Suppressor macrophage (primary cell): ENCODE measurements at places on chromosomes 16 and 17.
A peak's percentile ranks its signal among the peaks of the same experiment; 100 is the strongest.

DNA sequence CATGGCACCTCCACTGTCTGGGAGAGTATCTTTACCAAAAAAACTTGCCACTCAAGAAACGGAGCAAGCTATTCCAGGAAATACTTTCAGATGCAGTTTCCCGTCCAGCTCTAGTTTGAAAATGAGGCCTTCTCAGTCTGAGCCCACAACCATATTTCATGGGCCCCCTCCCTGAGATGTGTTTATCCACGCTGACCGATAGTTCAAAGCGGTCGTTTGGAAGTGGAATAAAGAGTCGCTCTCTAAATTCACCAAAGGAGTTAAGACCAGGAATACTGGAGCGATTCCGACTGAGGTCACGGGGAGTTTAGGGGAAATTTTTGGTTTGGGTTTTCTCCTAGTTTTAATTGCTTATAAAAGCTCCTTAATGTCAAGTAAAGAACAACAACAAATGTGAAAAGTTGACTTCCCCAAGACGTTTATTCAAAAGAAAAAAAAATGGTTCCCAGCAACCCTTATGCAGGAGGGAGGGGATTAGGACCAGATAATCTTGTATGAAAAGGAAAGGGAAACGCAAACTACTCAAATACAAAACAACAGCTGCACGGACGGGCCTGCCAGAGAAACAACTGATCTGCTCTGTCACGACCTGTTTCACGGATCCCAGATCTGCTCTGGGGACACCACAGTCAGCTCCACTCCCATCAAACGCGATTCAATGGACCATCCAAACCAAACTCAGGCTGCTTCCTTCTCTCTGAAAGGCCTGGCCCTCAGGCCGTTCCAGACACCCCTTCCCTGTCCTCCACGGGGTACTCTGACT is 77.1 kb downstream of the MRM3 start:
- no peak for DNase-seq

GRCh38 chr17:50080827-50081226 is 14.3 kb upstream of the PDK2 start:
- no peak for DNase-seq

- DNase-seq: no peak
Measured at GRCh38 chr17:36813957-36814563, 123.2 kb upstream of the LHX1 start.

DNA sequence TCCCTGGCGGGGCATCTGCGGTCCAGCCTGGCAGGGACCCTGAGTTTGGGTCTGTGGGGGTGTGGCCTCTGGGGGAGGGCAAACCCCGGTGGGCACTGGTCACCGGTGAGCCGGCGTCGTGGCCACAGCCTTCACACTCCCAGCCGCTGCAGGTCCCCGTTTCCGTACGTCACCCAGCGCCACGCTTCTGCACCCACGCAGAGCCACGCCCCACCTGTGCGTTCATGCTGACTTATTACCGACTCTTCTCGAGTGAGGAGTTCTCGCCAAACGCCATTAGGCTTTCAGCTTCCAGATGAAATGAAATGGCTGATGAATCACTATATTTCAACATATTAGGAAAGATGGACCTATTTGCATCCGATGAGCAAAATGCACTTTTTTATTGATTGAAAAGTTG is 8.8 kb upstream of the SSTR5 start:
- no peak for DNase-seq

DNA sequence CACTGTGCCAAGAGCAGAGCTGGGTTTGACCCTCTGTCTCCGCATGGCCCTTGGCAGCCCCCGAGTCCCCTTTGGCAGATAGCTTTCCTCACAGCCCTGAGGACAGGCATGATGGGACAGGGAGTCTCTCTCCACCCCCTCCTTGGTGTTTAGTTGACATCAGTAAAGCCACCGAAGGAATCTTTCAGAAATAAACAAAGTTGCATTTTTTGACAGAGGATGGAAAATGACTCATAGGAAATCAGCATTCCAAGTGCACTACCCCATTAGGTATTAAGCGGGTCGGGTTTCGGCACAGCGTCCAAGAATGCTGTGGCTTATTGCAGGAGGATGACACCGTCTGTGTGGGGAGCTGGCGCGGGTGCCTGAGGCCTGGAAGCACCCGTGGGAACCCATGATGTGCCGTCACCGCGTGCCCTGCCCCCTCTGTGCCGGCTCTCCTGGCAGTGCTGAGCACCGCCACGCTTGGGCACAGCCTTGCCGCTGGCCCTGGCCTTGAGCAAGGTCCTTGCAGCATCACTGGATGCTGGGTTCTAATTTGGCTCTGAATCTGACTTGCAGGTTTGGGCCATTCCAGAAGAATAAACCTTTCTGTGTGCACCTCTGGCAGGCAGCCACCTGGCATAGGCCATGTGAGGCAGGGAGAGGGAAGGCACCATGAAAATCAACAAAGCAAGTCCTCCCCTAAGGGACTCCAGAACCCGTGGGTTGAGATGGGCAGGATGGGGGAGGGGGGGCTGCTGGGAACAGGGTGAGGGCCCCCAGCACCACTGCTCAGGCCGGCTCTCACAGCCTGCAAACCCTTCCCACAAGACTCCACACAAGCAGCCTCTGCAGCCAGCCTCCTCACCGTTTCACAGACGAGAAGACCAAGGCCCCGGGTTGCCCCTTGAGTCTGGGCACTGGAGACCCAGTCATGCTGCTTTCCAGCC is 50.5 kb upstream of the ZNF469 start:
- no peak for DNase-seq

DNA sequence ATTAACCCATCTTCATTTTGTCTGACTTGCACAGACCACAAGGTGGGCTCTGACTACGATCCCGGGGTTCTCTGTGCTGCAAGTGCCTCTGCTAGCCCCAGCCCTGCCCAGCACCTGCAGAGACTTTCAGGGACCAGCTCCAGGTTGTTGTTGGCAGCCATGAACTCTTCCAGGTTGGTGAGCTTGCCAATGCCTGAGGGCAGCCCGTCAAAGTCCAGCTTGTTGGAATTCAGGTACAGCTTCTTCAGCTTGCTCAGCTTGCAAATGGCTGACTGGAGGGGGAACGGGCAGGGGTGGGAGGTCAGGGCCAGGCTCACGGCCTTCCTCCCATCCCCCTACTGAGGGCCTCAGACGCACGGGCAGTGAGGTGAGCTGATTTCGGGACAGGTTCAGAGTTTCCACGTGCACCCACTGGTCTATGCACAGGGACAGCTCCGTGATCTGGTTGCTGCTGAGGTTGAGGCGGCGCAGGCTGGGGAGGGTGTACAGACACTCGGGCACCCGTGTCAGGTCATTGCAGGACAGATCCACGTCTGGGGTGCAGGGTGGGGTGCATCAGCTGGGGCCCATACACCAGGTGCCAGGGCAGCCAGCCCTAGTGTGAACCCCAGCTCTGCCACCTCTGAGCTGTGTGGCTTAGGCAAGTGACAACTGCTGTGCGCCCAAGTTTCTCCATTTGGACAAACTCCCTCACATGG is 5.2 kb downstream of the FLII start:
- DNase-seq: no peak

DNA sequence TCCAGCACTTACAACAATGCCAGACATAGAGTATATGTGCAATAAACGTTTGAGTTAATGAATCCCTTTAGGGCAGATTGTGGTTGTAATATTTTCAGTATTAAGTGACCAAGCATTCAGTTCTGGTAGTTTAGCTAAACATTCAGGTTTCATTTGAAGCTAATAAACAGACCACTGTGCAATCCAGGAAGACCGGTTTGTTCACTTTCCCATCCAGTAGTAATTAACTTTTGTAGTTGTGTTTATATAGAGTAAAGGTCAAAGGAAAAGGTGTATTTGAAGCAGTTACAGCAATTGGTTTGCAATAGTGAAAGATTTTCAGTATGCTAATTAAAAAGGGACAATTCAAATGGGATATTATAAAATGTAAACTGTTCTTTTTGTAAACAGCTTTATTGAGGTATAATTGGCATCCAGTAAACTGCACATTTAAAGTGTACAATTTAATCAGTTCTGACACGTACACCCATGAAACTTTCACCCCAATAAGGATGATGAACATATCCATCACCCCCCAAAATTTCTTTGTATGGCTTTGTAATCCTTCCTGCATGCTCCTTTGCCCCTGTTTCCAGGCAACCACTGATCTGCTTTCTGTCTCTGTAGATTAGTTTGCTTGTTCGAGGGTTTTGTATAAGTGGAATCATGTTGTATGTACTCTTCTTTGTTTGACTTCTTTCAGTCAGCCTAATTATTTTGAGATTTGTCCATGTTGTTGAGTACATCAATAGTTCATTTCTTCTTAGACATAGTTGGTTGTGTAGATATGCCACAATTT is 26.3 kb downstream of the MRTFB start:
- DNase-seq: no peak

GRCh38 chr17:19017804-19018599 is 13.4 kb upstream of the FAM83G start:
- no peak for DNase-seq

DNA sequence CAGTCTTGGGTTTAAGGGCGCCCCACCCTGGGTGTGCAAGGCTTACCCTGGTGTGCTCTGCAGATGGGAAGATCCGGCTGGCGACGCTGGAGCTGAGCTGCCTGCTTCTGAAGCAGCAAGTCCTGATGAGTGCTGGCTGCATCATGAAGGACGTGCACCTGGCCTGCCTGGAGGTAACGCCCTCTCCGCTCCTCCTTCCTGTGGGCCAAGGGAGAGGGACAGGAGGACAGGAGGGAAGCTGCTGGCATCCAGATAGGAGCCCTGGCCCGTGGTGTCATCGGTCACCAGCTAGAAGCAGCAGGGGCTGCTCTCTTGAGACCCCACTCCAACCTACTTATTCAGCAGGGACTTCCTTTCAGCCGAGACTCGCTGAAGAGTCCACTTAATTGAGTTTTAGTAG is 97.8 kb downstream of the CLEC16A start:
- DNase-seq: no peak

GRCh38 chr17:16929757-16930520 is 42.0 kb downstream of the TNFRSF13B start:
- no peak for DNase-seq

GRCh38 chr17:12078791-12079190 is 58.1 kb downstream of the MAP2K4 start:
- DNase-seq: no peak

DNA sequence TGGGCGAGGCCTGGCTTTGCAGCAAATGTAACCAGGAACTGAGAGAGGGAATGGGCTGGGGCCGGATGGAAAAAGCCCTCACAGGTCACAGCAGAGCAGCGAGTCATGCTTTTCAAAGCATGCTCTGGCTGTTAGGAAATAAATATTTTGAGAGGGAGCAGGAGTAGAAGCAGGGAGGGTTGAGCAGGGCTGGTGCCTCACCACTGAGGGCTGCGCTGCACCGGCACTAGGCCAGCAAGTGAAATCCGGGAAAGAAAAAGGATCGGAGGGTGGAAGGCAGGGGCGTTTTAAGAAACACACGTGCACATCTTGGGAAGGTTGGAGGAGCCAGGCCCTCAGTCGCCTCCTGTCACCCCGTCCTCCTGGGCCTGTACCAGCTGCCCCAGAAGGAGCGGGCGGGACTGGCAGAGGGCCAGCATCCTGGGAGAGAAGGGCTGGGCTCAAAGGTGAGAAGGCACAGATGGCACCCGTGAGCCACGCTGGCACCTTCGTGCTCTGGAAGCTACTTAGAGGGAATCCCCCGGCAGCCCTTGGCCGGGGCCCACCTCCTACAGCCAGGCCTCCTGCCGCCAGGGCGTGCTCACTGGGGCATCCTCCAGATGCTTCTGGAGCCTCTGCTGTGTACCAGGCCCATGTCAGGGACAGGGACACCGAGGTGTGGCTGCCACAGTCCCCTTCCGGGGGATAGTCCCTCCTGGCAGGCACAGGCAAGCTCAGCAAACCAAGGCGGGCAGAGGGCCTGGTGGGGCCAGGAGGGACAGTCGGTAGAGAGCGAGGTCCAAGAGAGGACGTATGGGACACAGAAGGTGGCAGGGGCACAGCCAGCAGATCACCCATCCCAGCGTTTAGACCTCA is 71.5 kb upstream of the PLCG2 start:
- no peak for DNase-seq

GRCh38 chr17:5888811-5889210 is 181.4 kb upstream of the WSCD1 start:
- DNase-seq: no peak

DNA sequence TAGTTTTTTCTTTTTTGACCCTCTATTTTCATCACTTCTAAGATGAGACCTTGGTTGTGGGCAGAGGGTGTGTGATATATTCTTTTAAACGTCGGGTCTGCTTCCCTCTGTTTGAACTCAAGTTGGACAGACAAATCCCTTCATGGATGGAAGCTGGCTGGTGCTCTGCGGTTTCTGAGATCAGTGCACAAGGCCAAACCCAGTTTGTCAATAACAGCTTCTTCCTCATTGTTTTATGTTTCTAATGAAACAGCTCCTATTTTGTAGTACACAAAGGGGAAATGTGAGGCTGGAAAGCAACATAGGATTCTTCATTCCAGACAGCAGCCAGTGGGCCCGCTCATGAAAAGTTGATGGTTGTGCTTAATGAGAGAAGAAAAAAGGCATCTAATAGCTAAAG is 159.6 kb downstream of the PRKCA start:
- peak; percentile 76 for DNase-seq

DNA sequence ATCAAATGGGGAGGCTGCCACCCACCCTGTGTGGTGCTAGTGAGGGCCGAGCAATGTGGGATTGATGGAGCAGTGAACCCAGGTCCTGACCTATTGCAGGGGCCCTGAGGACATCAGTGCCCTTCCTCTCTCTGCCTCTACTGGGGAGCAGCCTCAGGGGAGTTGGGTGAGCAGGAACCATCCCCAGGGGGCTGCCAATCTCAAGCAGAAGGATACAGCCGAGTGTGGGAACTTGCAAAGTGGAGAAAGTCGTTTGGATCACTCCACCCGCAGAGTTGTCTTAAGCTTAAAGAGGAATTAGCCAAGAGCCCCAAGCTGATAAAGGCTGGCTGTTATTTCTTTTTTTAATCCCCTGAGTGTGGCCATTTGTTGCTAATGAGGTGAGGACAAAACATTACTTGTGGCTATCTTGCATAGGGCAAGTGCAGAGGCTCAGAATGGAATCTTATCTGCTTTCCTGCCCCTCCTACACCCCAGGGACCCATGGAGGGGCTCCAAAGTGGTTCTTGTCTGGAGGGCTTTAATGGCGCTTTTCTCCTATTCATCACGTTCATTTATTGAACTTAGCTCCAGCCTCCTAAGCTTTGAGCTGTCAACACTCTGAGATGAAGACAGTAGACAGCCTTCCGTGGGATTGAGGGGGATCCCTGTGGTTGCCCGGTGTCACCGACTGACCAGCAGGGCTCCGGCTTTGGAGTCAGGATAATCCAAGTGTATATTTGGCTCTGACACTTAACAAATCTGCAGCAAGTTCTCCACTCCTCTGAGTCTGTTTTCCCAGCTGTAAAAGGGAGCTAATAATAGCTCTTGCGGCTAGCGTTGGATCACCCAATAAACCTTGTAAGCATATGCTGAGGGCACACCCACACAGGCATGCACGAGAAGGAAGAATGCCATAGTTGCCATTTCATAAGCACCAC is 45.1 kb downstream of the MYH11 start:
- no peak for DNase-seq
